ENCODE measurements at places on chromosomes 4 and X.

DNA sequence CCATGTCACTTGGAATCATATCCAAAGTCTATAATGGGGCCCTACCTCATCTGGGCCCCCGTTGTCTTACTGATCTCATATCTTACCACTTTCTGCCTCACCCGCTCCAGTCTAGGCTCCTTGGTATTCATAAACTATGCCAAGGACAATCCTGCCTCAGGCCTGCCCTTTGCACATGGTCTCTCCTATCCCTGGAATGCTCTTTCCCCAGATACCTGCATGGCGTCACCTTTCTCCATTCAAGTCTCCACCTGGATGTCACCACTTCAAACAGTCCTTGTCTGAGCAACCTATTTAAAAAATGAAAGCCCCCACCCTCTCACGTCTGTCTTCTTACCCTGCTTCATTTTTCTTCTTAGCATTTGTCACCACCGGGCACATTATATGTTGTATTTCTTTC lies 8.2 kb downstream of the VGLL1 start:
- no peak for DNase-seq

DNA sequence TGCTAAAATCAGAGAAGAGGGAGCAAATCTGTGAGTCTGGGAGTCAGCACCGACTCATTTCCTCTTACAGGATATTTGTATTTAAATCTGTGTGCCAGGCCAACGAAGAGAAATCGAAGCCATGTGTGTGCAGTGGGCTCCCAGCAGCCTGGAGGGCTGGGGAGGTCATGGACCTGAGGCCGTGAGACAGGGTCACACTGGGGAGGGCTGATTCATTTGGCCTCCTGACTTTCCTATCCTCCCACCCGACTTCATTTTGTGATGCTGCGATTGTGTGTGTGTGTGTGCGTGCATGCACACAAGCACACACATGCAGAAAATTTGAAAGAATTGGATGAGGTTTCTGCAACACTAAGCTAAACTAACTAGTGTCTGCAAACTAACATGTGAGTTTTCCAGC lies 48.7 kb upstream of the STX18 start:
- DNase-seq = no peak

- no peak for DNase-seq
Measured at GRCh38 chr4:155799116-155799793, 40.4 kb downstream of the GUCY1B1 start.

- no peak for DNase-seq
Measured at GRCh38 chr4:102338405-102338804, 6.9 kb downstream of the SLC39A8 start.

DNA sequence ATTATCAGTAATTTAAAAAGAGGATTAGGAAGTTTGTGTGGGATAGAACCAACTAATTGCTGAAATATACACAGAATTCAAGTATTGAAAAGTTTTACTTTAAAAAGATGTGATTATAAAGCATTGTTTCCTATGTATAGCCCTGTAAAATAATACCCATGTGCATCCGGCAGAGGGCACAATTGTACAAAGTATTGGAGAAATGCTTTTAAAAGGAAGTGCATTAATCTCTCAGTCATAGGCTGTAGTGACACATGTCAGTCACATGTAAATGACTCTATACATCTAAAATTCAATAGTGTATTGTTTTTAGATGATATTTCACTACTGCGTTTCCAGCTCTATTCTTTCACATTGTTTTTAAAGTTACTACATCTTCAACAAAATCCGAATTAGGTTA lies 9.7 kb upstream of the GEMIN8 start:
- DNase-seq = peak; percentile 58

DNA sequence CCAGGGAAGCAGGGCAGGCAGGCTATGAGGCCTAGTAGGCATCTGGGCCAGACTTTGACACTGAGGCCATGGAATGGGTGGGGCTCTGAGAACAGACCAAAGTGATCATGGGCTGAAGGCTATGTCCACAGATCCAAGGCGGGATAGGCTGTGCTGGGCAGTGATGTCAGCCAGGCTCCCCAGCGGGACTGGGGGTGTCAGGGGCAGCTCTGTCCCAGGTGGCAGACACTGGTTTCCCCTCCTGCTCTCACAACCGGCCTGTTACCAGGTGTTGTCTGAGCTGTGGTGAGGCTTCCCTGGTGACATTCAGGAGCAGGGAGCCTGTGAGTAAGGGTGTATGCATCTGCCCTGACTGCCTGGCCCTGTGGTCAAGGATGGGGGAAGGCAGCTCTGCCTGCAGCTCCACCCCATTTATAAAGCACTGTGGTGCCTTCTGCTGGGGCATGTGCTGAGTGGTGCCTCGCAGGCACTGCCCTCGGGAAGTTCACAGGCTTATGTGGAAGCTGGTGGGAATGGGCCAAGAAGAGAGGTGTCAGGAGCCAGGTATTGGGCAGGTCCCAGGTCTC lies 2.9 kb downstream of the IL9R start:
- no peak for DNase-seq

DNA sequence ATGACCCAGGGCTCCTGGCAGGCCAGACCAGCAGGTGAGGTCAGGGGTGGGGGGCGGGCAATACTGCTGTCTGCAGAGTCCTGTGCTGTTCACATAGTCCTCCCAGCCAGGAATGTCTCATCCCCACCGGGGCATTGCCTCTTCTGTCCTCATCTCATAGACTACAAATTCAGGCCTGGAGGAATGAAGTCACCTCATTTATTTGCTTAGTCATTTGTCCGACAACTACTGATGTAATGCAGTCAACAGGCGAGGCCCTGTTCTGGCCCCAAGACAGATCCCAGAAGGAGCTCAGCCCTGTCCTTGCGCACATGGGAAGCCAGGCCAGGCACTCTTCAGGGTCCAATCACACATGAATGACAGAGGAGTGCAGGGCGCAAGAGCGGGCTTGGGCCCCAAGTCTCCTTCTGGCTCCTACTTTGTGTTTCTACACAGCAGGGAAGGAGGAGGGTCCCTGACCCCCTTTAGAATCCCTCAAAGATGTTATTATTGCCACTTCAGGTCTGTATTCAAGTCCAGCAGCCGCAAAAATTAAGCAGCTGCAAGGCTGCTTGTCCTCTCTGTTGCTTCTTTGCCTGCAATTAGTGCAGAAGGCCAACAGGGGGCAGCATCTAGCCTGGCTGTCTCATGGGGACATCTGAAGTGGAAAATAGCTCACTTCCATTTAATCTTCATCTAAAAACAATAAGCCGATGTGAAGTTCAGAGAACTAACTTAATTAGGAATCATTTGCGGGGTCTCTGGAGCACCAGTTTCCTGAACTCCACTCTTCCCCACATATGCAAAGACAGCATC lies 15.2 kb upstream of the HMX1 start:
- no peak for DNase-seq

DNA sequence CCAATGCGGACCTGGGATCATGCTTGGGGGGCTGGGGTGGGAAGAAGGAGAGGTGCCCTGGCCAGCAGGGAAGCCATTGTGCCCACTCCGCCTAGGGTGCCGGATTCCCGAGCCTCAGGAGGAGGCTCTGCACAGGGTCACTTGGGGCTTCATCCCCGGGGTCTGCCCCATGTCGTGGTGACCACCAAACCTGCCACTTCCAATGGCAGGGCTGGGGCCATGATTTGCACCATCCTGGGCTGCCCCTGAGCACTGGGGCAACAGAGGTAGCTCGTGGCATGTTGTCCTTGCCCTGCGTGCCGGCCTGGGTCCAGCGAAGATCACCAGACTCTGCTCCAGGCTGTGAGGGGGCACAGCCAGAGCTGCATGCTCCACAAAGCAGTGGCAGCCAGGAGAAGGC lies 71.4 kb upstream of the DCAF12L2 start:
- DNase-seq = no peak

- no peak for DNase-seq
Measured at GRCh38 chrX:44224760-44225159, 118.7 kb downstream of the EFHC2 start.

DNA sequence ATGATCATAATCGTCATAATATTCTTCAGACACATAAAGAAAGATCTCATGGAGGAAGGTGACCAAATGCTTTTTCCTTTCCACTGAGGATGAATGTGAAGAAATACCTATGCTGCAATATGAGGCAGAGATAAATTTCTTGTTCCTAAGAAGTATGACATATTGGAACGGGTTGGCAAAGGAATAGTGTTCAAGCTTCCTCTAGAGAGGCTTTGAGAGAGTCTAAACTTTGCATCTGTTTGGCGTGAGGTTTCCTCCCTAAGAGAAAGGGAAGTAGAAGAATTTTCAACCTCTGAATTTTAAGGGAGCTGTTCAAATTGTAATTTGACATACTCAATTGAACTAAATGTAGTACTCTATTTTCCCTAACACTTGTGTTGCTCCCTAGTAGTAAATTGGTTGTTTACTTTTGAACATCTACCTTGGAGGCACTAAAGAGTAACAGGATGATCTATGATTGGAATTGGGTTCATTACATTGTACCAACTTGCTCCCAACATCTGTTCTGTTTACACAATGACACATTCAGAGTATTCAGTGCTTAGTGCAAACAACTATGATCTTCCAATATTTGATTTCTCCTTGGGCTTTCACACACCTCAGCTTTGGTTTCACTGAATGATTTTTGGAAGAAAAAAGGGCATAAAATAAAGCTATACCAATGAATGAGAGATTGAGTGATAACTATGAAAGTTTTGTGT lies 122.0 kb downstream of the CORIN start:
- no peak for DNase-seq

- no peak for DNase-seq
Measured at GRCh38 chrX:40971736-40972135, 113.5 kb upstream of the USP9X start.
